ENCODE measurements at places on chromosomes 12 and 14.

GRCh38 chr12:118391836-118392235, 15.5 kb downstream of the SUDS3 start:
- DNase-seq = no peak

DNA sequence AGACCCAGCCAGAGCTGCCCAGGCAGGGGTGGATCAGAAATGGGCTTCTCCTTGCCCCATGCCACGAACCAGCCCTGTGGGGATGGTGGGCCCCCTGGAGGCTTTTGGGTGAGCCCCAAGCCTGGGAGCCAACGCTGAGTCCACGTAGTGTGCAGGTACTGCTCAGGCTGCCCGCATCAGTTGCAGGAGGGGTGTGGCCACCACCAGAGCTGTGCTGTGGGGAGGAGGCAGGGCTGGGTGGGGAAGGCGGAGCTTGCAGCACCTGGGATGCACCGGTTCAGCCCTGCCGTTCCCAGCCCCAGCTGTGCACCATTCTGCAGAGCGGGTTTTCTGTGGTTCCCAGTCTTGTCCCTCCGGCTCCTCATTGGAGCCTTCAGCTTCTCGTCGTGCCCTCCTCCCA, 36.3 kb downstream of the IL31 start:
- DNase-seq = no peak

GRCh38 chr14:93712838-93713724, 75.2 kb downstream of the PRIMA1 start:
- DNase-seq = no peak

DNA sequence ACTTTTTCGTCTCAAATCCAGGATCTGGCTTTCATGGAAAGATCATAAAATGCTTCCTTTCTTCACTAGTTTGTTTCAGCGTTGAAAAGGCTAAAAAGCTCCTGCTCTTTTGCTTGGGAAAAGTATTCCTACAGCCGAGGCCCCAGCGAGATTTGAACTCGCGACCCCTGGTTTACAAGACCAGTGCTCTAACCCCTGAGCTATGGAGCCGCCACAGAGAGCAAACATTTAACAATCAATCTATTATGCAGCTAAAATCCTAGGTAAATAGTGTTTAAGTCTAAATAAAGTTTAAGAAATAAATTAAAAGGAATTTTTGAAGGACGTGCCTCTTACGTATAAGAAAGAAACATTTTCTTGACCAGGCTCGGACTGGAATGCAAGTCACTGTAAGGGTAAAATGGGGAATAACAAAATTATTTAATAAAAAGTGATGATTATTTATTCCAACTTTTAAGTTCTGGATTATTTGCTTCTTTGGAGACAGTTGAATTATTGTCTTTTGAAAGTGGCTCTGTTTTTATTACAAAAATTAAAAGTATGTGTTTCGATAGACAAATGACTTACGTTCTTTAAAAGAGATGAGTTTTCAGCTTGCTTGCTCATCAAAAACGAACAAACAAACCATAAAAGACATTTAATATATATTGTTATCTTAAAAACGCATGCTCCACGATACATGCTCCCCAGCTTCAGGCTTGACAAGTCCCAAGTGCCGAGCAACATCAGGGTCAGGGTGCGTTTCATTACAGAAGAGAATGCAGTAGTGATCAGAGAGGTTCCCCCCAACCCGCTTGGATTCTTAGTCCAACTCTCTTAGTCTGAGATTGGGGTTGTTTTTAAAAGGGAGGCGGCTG, 10.2 kb downstream of the OR6S1 start:
- no peak for DNase-seq

DNA sequence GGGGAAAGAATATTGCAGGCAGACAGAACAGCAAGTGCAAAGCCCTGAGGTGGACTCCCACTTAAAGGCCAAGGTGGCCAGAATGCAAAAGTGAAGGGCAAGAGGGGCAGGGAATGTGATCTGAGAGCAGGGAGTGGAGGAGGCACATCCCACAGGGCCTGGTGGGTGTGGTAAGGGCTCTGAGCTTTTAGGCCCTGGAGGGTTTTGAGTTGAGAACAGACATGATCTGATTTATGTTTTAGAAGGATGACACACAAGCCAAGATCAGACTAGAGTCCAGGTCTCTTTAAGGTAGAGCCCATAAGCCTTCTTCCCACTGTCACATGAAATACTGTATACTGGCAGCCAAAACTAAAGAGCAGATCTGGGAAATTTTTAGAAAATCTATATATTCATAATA, 162.5 kb downstream of the SLC38A4 start:
- DNase-seq = no peak

DNA sequence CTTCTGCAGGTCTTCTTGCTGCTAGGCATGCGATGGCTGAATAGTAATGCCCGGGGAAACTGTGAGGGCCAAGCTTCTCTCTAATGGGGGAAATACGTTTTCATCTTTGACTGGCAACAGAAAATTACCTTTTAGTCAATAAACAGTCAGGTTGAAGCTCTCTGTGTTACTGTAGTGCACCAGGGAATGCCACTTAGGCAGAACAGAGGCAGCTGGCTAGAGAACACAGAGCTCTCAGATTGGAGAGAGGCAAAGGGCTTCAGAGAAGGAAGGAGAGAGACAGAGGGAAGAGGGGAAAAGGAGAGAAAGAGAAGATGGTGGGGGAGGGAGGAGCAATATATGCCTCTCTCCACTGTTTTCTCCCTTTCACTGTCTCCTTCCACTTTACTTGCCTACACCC, 6.7 kb downstream of the HSD17B6 start:
- no peak for DNase-seq

DNA sequence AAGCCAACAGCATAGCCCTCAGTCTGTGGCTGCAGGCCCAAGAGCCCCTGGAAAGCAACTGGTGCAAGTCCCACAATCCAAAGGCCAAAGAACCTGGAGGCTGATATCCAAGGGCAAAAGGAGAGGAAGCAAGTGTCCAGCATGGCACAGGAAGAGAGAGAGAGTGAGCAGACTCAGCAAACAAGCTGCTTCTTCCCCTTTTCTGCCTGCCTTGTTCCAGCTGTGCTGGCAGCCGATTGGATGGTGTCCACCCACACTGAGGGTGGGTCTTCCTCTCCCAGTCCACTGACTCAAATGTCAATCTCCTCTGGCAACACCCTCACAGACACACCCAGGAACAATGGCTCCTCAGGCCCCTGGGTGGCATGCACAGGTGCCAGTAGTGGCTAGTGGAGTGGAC, 33.5 kb downstream of the SMCO2 start:
- DNase-seq = no peak

GRCh38 chr12:92673756-92674155, 29.0 kb upstream of the PLEKHG7 start:
- DNase-seq = no peak

DNA sequence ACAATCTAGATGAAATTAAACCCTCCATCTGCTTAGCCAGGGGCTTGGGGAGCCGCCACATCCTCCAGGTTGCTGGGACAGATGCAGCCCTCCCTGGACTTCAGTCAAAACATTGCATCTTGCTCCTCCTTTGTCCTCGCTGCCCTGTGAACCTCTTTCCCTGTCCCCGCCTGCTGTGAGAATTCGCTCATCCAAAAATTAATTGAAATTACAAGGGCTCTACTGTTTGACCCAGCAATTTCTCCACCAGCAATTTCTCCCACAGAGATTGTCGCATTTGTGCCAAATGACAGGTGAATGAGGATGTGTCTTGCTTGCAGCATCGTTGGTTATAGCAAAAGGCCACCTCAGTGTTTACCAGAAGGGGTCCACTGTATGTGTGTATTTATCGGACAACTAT, 5.0 kb upstream of the POP5 start:
- DNase-seq = no peak

DNA sequence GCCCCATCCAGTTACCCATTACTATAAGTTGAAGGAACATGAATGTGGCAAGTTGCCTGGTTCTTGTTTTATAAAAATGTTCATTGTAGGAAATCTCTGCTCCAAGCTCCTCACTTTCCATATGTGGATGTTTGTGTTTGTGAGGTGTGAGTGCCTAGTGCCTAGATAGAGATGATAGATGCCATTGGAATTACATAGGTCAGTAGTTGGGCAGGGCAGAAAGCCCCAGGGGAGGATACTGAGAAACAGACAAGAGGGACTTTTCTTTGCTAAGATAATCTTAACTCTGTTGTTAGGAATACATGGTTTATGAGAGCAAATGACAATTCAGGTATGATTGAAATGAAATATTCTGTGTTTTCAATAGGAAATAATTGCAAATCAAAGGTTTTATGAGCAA, 226.3 kb upstream of the GRIP1 start:
- DNase-seq = no peak

GRCh38 chr12:131818821-131819585, 9.2 kb upstream of the MMP17 start:
- no peak for DNase-seq

- DNase-seq = no peak
Observed at GRCh38 chr12:51524386-51524901, 66.6 kb upstream of the SCN8A start.

- DNase-seq = no peak
Observed at GRCh38 chr12:42284876-42285275, 41.0 kb downstream of the ZCRB1 start.

DNA sequence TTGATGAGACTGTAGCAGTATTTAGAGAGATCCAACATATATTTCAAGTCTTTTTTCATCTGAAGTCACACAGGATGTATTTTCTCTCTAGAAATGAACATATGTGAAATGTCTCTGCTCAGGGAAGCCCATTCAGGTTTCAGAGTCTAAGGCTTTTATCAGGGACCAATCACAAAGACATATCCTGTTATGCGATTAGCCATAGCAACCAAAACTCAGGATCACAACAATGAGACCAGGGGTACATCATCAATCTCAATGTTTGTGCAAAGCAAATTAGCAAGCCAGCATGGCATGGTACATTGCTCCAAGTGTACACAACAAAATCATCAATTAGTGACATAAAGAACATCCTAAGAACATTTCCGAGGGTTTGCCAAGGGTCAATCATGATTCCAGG, 99.2 kb upstream of the AMN1 start:
- no peak for DNase-seq

- DNase-seq = no peak
Observed at GRCh38 chr12:88432531-88433490, 147.5 kb downstream of the KITLG start.

DNA sequence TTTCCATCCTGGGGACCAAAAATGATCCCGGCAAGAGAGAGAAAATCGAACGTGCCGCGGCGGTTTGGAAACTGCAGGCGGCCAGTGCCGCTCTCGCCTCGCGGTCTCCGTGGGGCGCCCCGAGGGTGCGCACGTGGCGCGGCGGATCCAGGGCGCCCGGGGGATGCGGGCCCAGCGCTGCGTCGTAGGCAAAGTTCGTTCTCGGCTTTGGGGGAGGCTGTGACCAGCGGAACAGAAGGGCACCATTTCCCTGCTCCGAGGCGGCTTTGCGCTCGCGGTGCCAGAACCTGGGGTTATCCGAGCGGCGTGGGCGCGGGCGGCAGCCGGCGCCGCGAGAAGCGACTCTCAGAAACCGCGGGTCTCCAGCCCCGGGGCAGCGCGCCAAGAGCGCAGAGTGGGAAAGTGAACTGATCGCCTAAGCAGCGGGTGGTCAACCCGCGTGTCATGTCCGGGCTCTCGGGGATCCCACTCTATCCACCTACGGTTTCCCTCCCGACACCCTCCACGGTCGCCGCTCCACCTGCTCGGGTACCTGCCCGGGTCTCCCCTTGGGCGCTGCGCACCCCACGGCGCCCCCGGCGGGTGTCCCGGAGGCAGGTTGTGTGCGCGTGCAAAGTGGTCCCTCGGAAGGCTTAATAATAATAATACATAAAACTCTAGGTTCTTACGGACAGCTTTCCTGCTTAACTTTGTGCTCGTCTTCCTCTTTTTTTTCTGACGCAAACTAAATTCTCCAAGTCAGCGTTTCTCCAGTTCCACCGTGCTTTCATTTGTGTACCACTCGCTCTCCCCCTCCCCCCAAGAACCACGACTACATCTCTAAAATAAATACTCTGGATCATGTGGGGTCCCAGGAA, 1.2 kb downstream of the ESRRB start:
- DNase-seq = no peak
